NCI-H1694 (cell line): ENCODE measurements at places on chromosomes 2 and 18.

GRCh38 chr18:49892148-49892924 is 79.0 kb upstream of the ACAA2 start:
- no peak for DNase-seq

GRCh38 chr2:31207790-31208189 is 9.5 kb downstream of the CAPN14 start:
- no peak for DNase-seq

GRCh38 chr18:57771626-57772025 is 31.5 kb downstream of the ATP8B1 start:
- DNase-seq = no peak

- DNase-seq = no peak
Observed at GRCh38 chr18:36066001-36066400, 1.4 kb downstream of the RPRD1A start.

DNA sequence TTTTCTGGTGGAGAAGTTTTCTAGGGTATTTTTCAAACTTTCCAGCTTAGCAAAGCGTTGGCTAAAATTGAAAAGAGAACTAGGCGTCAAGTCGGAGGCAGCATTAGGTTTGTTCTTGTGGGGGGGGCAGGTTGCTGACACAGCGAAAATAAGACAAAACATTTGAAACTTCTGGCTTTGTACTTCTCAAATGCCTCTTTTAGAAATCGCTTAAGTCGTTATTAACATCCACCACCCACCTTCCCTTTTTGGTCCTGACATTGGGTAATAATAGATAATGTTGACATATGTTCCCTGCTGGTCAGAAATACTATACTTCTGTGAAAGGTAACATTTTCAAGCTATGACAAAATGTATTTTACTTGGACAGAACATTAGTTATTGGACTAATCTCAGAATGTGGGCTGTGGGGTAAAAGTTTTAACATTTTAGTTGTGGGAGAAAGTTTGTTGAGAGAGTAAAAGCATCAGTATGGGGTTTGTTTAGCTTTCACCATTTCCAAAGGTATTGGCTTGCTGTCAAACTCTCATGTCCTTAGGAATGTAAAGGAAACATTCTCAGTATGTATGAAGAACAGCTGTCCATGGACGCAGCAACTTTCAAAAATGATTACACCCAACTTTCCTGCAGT is 88.1 kb upstream of the ZEB2 start:
- DNase-seq = no peak

DNA sequence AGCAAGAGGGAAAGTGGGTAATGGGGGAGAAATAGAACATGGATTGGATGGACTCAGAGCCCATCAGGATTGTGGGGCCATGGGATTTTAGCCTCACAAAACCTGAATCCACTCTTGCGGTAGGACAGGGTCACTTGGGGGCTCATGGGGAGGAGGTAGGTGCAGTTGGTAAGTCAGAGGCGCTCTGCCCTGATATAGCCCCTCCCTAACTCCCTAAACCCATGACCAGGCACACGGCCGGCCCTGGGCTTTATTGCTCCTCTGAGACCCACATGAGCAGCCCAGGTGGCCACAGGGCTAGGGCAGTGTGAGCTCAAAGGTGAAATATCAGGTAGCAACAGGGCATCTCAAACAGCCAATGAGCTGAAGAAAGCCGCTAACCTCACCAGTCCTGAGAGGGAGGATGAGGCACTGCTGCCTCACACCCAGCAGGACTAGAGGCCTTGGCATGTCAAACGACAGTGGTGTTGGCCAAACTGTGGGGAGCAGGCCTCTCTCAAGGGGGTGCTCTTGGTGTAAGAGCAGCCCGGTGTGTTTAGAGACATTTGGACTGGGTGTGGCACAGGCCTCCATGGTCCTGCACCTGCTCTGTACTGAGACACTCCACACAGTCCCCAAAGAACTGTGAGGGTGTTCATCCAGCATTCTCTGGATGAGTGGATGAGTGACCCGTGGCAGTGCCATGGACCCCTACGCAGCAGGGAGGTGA is 90.8 kb upstream of the HS6ST1 start:
- DNase-seq = no peak

DNA sequence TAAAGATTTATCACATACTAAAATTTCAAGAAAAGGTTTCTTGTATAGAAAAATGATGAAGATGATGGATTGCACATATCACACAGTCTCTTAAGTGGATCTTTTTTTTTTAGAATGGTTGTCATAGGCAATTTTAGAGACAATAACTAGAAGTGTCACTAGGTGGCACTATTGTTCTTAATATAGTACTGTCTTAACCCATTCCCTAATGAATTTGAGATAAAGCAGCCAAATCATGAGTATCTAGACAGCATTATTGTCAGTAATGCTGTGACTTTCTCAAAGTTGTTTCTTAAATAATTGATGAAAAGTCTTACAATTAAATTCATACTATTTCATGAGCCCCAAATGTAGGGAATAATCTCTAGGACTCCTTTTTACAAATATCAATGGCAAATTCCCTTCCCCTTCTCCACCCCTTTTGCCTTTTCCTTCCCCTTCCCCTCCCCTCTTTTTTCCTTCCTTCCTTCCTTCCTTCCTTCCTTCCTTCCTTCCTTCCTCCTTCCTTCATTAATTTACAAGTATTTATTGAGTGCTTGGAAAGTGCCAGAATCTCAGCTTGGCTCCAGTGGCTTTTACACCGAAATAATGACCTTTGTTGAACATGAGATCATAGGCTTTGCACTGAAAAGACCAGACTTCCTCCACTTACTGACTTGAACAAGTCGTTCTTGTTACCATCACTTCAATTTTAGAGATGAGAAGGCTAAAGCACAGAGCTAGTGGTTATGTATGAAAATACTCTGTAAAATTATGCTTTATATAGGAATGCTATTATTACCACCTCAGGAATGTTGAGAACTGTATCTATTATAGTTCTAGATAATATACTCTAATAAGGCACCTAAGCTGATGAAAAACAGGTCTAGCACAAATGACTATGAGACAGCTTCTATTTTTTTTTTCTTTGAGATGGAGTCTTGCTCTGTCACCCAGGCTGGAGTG is 19.8 kb downstream of the MYL12B start:
- peak; percentile 86 for DNase-seq

- no peak for DNase-seq
Observed at GRCh38 chr2:80244905-80245584, 59.5 kb downstream of the LRRTM1 start.

DNA sequence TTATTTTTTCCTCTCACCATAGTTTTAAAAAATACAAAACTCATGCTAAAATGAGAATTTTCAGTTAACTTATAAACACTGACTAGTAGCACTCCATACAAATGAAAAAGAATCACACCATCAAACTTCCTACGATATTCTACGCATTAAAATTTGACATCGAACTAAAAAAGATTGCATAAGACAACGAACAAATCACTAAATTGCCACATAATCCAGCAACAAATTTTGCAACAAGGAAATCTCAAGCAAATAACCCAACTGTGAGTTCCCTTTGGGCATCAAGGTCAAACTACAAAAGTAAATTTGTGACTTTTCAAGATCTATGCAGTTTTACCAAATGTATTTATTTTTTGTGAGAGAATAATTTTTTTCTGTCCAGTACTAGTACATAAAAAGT is 1.5 kb downstream of the MAP3K2 start:
- no peak for DNase-seq

GRCh38 chr2:150520887-150521664 is 33.6 kb upstream of the RND3 start:
- no peak for DNase-seq

GRCh38 chr18:63346031-63346430 is 21.0 kb downstream of the KDSR start:
- no peak for DNase-seq

DNA sequence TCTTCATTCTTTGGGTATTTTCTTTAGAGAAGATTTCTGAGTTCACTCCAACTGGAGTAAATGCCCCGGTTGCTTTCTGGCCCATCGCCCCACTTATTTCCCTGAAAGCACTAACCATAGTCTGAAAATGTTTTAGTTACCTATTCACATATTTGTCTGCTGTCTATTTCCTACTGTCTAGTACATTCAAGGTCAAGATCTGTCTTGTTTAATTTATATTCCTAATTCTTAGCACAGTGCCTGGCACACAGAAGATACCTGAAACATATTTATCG is 134.4 kb upstream of the KLHL14 start:
- no peak for DNase-seq

DNA sequence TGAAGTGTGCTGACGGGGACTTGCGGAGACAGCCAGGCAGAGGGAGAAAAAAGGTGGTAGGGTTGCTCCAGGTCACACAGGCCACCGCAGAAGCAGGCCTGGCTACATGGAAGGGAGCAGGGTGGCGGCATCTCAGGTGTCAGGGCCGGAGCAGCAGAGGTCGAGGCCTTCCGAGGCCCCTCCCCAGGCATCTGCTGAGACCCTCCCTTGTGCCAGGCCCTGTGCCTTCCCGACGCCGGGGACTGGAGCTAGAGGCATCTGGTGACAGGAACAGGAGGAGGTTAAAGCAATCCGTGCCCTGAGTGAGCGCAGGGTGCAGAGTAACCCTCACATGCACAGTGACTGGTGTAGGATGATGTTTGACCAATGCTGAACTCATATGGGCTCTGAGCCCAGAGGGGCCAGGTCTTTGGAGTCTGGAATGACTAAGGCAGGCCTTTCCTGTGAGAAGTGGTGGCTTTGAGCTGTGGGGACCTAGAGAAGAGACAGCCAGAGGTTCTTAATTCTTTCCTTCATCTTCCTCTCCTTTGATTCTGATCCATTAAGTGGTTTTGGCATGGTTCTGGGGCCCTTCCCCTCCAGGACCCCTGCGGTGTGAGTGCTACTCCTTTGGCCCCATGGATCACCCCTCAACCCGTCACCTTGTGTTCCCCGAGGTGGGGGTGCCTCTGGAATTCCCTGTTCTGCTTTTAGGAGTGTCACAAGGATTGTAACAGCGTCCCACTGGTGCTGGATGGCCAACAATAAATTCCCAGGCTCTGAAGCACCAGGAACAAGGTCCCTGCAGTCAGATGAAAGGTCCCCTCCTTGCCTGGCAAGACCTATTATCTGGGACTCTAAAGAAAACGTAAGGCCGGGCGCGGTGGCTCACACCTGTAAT is 72.1 kb downstream of the KLHL29 start:
- DNase-seq = no peak

DNA sequence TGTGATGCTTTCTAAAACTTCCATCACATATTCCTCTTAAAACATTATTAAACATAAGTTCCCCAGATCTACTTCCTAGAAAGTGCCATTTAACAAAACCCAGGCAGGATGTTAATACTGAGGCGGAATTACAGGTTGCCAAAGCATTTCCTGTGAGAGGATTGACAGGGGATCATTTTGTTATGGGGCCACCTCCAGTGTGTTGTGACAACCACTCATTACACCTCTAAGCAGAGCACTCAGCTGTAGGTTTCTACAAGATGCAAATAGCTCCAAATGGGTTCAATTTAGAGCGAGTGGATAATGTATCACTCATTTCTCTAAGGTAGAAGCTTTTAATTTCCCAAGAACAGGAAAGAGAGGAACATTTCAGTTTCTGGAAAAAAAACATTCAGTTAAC is 1429.5 kb upstream of the ACVR2A start:
- DNase-seq = no peak

DNA sequence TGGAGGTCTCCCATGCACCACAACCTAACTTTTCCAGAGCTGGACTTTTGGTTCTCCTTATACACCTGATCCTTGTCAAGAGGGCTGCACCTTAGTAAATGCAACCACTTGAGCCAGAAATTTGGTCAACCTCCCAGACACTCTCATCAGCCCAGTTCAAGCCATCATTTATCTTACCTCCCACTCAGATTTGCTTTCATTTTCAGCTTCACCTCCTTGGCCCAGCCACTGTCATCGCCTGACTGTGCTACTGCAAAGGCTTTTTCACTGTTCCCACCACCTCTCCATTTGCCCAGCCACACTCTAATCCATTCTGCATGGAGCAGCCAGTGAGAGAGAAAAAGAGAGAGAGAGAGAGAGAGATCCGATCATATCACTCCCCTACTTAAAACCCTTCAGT is 112.4 kb upstream of the DDX18 start:
- no peak for DNase-seq

DNA sequence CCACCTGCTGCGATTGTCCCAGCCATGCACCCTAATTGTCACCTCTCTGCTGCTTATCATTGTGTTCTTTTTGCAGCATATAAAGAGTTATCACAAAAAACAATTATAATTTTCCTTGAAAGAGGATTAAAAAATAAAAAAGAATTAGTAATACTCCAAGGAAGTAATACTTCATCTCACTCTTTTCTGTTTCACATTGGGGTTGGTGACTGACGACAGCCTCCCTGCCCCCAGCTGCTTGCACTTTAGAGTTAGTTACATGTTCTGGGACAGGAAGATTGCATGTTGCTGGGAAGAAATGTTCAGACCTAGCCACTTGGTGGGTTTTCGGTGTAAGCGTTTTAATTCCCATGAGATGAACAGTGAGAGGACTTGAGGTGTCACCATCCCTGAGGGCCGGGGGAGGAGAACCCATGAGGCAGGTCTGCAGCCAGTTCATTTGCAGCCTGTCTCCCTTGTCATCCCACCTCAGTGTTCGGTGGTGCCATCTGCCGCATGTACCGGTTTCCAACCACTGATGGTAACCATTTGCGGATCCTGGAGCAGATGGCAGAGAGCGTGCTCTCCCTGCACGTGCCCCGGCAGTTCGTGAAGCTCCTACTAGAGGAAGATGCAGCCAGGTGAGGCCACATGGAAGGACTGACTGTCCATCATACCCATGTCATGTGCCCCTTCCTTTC is 69.1 kb downstream of the COA5 start:
- peak; percentile 79 for DNase-seq

GRCh38 chr2:31251018-31251417 is 17.1 kb downstream of the EHD3 start:
- DNase-seq = no peak

GRCh38 chr2:239208465-239209180 is 192.2 kb downstream of the HDAC4 start:
- DNase-seq = no peak

GRCh38 chr2:35871672-35872071 is 483.9 kb upstream of the CRIM1 start:
- DNase-seq = no peak

DNA sequence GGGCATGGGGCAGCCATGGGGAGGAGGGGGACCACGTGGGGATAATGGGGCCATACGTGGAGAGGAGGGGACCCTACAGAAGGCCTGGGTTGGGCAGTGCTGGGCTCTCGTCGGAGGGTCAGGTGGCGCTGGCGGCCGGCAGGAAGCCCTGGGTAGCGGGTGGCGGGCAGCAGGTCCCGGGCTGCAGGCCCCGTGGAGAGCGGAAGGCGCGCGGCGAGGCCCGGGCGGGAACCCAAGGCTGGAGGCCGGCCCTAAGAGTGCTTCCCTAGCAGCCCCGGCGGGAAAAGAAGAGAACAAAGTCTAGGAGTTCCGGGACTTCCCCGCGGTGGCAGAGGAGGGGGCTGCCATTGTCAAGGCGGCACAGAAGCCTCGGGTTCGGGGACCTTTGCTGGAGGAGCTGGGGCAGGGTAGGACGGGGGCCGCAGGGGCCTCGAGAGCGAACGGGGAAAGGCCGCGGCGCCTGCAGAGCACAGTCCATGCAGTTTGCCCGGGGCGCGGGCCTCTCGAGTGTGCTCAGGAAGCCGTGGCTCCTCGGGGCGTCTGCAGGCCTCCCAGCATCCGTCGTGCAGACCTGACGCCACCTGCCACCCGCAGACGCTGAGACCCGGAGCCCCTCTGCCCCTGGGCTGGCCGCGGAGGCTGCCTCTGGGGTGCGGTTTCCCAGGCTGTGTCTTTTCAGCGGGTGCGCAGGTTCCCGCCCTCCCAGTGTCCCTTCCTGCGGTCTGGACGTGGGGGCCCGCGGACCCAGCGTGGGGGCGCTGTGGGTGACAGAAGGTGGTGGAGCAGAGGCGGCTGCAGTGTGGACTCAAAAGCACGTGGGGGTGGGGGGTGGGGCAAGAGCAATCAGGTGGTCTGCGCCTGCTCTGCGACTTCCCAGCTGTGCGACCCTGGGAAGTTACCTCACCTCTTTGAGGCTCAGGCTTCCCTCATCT is 19.4 kb upstream of the NCL start:
- DNase-seq = no peak
